Common myeloid progenitor, CD34-positive (primary cell): ENCODE measurements at places on chromosomes 7 and 10.

DNA sequence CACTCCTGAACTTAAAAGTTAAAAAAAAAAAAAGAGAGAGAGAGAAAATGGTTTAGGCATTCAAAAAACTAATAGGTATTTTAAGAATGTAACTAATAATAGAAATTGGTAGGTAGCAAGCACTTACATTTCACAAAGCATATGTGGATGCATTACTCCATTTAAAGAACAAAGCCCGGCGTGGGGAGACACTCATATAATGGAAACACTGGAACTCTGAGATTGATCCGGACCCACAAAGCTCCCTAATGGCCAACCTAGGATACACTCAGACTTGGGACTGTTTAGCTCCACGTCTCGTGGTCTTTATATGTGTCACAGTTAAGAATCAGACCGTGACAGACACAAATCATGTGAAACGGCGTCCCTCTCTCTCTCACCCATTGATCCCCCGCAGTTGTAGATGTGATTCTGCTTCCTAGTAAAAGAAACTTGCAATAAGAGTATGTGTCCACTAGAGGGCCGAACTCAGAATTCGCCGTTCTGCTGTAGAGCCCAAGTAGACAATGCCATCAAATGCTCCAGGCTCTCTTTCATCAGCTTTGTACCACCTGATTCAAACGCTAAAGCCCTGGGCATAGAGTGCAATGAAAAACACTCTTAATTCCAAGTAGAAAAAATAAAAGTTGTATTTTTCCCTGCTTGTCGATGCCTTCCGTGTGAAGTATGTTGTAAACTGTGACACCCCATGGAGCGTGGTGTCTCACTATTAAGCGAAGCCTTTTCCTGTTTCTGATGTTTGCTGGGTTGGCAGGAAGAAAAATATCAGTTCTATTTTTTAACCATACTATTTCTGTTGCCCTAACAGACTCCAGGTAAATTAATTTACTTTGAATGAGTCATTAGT lies 429.0 kb upstream of the MTPN start:
- peak; percentile 51 for DNase-seq

DNA sequence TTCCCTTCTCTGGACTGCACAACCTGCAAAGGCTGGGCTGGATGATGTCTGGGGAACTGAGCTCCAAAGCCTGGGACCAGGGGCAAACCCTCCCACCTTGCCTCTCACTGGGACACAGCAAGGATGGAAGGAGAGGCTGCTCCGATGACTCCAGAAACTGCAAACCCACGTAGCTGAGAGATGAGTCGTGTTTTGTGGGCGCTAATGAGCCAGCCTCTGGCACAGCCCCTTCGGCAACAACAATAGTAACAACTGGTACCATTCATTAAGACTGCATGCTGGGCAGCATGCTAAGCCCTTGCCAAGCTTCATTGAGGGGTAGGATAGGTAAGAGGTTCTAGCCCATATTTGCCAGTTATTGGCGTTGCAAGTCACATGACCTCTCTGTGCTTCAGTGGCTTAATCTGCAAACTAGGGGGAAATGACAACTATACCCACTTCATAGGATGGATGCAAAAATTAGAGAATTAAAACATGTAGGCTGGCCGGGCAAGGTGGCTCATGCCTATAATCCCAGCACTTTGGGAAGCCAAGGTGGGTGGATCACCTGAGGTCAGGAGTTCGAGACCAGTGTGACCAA lies 145.9 kb downstream of the SH3PXD2A start:
- DNase-seq = no peak

DNA sequence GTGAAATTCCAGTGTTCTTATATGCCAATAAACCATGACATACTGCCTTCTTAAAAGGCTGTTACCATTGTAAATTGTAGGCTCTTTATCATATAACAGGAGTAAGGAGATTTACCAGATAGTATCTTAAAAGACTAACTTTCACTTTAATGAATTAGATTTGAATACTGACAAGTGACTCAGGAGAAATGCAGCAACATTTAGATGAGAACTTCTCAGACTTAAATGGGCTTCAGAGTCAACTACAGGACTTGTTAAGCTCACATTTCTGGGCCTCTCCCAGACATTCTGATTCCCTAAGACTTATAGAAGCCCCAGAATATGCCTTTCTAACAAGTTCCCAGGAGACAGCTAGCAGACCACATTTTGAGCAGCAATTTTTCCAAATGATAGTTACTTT lies 466.3 kb downstream of the ARL4A start:
- no peak for DNase-seq

GRCh38 chr10:88437411-88437810 lies 145.7 kb downstream of the RNLS start:
- no peak for DNase-seq

GRCh38 chr10:119205894-119206602 lies 1.3 kb upstream of the GRK5 start:
- no peak for DNase-seq

DNA sequence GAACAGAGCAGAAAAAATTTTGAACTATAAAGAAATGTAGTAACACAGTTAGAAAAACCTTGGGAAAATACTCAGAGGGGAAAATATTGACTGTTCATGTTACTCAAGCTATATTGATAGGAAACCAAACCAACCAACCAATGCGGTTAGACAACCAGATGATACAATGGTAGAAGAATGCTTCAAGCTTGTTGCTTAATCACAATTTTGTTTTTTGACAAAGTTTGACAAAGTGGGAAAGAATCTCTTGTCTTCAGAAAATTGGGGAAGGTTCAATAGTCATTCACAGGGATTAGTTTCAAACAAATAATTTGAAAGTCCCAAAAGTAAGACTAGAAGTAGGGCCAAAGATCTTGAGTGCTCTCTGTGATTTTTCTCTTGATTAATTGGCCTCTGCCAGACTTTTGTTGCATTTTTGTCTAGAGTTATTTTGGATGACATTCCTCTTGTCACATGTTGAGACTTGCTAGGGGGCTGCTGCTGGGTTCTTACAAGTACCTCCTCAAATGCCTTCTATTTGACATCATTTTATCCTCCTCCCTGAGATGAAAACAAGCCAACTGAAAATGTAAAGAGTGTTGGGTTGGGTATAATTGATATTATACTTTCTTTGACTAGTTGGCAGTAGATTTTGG lies 233.1 kb upstream of the PHYHIPL start:
- DNase-seq = no peak

GRCh38 chr7:142451817-142452216 lies 194.0 kb upstream of the PRSS58 start:
- DNase-seq = no peak

- DNase-seq = peak; percentile 51
These were observed 40.0 kb downstream of the GOLGA7B start for GRCh38 chr10:97889461-97890265.

- no peak for DNase-seq
These were observed 101.9 kb downstream of the EVX1 start for GRCh38 chr7:27344471-27344870.

- DNase-seq = peak; percentile 25
These were observed 133.1 kb downstream of the RAPGEF5 start for GRCh38 chr7:22223807-22224206.

- no peak for DNase-seq
These were observed 257.1 kb downstream of the CAMK1D start for GRCh38 chr10:12606461-12606860.

- peak; percentile 80 for DNase-seq
These were observed 37.3 kb upstream of the PRKAR2B start for GRCh38 chr7:107007007-107007891.

DNA sequence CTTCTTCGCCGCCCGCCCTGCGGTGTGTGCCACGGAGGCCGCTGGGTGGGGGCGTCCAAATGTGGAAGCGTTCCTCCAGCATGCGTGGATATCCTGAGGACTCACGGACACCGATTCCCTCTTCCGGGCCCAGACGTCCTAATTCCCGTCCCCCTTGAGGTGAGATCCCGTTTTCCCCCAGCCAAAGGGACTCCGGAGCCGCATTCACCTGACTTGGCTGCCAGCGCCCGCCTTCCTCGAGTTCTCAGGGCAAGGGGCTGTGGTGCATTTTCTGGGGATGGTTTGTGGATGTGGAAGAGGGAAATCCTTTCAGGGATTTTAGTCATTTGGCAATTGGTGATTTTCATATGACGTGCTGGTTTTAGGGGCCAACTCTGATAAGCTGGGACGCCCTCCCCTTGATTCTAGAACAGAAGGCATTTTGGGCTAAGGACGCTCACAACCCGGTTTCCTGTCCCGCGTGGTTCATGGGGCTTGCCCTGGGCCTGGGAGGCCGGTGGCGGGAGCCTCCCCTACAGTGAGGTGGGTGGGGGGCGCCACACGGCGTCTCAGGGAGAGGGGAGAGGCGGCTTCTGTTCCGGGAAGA lies 165.4 kb downstream of the ACTR3B start:
- peak; percentile 11 for DNase-seq

- peak; percentile 66 for DNase-seq
These were observed 6.9 kb upstream of the PFKFB3 start for GRCh38 chr10:6195846-6196245.

- DNase-seq = no peak
These were observed 6.8 kb upstream of the HECW1 start for GRCh38 chr7:43105521-43106120.

- DNase-seq = peak; percentile 52
These were observed 6.7 kb downstream of the BHLHA15 start for GRCh38 chr7:98217623-98218582.

GRCh38 chr10:43801626-43802025 lies 152.9 kb upstream of the ZNF32 start:
- no peak for DNase-seq

- no peak for DNase-seq
These were observed 787 bp downstream of the CCL26 start for GRCh38 chr7:75771224-75771623.

DNA sequence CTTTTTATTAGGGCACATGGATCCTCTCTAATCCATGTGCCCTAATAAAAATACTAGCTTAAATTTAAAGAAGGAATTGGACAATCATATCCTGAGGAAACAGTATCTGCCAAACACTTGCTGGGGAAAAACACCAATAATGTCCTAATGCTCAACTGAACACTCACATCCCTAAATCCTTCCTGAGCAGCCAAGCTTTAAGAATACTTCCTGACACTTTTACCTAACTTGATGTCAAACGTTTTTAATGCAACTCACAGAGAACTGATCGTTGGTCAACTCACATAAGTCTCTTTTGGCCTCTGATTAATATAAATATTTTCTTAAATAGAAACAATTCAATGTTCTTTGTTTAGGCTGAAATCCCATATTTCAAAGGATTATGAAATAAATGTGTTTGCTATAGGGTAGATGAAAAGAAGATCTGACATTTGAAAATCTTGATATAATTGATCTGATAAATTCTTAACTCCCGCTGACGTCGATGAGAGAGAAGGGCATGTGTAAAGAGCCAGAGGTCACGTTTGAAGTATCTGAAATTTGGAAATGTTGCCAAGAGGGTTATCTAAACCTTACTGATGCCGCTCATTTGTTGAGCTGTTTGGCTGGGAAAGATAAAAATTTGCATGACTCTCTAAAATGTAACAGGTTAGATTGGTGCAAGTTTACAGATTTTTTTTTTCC lies 122.8 kb upstream of the RHOBTB1 start:
- no peak for DNase-seq

- DNase-seq = no peak
These were observed 7.6 kb downstream of the GPNMB start for GRCh38 chr7:23254051-23254681.

DNA sequence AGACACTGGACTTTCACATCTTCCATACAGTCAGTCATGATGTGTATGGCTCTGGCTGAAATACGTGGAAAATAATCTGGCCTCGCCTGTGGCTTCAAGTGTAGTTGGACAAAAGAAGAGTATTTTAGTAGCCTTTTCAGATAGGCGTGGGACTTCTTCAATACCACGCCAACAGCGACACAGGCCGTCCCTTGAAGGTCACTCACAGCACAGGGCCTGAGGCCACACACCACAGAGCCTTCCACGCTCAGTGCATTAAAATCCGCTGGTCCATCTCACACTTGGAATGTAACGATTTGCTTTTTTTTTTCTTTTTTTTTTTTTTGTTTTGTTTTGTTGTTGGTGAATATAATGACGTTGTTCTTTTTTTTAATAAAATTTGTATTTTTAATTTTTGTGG lies 51.8 kb upstream of the SUN1 start:
- DNase-seq = no peak

- no peak for DNase-seq
These were observed 335.3 kb downstream of the NRG3 start for GRCh38 chr10:82210331-82210730.

DNA sequence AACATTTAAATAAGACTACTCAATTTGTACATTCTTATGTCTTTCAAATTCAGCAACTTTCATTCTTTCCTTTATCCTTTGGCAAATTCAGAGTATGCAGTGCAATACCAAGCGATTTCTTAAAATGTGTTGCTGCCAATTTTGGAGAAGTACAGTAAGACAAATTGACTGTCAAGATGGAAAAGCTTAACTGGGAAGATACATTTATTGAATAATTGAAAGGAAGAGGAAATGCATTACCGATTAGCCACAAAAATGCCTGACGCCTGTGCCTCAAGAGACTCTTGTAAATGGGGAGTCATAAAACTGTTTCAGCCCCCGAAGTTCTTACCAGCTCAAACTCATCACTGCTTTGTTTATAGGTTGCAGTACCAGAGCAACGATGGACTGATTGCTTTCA lies 373.3 kb upstream of the GALNT17 start:
- peak; percentile 6 for DNase-seq

DNA sequence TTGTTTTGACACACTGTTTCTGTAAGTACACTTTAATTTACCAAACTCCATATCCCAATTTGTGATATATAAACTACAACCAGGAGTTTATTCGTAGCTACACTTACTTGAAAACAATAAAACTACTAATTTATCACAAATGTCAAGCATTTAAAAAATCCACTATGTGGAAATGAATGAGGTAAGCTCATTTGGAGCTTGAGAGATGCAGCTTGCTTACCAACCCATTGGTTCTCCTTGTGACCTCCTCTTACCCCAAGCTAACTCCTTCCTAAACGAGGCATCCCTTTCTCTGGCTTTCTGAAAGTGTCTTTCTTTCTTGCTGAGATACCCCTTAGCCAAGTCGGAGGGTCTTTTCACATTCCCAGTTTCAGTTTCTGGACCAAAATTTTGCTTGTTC lies 2.5 kb downstream of the OR6V1 start:
- DNase-seq = no peak

GRCh38 chr7:106485031-106485551 lies 175.9 kb downstream of the CCDC71L start:
- DNase-seq = no peak

DNA sequence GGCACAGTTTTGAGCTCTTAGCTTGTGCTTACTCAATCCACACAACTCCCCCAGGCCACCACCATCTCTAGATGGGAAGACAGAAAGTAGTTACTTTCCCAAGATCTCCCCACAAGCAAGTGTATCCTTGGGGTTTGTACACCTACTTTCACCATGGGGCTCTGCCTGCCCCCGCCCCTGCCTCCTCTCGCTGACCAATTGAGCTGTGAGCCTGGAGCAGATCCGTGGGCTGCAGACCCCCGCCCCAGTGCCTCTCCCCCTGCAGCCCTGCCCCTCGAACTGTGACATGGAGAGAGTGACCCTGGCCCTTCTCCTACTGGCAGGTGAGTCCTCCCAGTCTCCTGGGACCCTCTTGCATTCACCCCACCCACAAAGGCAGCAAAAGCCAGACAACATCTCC lies 2.0 kb downstream of the FXYD4 start:
- DNase-seq = no peak

- DNase-seq = peak; percentile 16
These were observed 179.2 kb downstream of the PTPRN2 start for GRCh38 chr7:158408318-158408920.
